ENCODE measurements at places on chromosomes 16 and 17. TPM values are rescaled to one million over a fixed set of nuclear protein-coding genes. Genes with fewer than 3 reads are reported as not detected.

The CCL16 gene
- not detected for total RNA-seq

The HAS3 gene
- total RNA-seq, result 7.6 TPM

The EDC4 gene
- total RNA-seq, result 61.3 TPM

The KRT12 gene
- total RNA-seq, result not detected

The CFAP20 gene
- 29.8 TPM for total RNA-seq
